ENCODE measurements at places on chromosomes 1 and 21.

- DNase-seq, result peak; percentile 77
Measured at GRCh38 chr1:219660666-219661463, 48.0 kb upstream of the ZC3H11B start.

GRCh38 chr21:42840411-42841155, 38.8 kb downstream of the WDR4 start:
- DNase-seq, result no peak

- no peak for DNase-seq
Measured at GRCh38 chr1:171179318-171180227, 5.5 kb upstream of the FMO2 start.

GRCh38 chr1:24427545-24427862, 11.9 kb downstream of the NIPAL3 start:
- no peak for DNase-seq

- DNase-seq, result peak; percentile 34
Measured at GRCh38 chr1:37133276-37134145, 99.2 kb upstream of the GRIK3 start.

DNA sequence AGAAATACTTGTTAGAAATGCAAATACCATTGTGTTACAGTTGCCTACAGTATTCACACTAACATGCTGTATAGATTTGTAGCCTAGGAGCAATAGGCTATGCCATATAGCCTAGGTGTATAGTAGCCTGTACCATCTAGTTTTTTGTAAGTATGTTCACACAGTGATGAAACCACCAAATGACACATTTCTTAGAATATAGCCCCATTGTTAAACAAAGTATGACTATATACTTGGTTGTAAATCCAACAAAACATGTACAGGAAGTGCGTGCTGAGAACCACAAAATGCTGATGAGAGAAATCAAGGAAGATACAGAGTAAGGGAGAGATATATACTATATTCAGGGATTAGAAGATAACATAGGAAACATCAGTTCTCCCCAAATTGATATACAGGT, 92.2 kb downstream of the POU2F1 start:
- DNase-seq, result no peak

- DNase-seq, result no peak
Measured at GRCh38 chr1:64748222-64748621, 3.3 kb downstream of the RAVER2 start.

DNA sequence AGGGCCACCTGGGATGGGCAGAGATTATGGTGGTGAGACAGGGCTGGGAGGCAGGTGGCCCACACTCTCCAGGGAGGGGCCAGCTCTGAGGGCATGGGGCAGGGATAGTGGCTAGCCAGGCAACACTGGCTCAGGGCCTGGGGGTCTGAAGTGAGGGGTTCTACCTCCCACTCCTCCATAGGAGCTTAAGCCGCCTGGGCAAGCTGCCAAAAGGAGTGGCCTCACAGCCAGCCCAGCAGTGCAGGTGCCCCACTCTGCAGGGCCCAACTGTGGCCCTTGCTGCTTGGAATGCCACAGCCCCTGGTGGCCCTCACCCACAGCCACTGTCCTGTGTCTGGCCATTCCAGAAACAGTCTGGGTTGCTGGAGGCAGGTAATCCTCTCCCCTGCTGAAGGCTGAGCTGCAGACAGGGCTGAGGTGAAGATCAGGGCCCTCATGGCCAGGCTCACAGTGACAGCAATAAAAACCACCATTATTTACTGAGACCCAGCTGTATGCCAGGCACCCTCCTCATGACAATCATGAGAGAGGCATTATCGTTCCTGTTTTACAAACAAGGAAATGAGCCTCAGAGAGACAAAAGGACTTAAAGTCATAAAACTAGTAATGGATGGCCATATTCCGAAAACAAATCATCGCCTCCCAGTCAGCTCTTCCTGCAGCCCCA, 31.0 kb downstream of the KIF21B start:
- no peak for DNase-seq

- no peak for DNase-seq
Measured at GRCh38 chr1:52469108-52469507, 64.7 kb downstream of the PRPF38A start.

GRCh38 chr1:180232521-180233043, 2.5 kb downstream of the LHX4 start:
- no peak for DNase-seq

DNA sequence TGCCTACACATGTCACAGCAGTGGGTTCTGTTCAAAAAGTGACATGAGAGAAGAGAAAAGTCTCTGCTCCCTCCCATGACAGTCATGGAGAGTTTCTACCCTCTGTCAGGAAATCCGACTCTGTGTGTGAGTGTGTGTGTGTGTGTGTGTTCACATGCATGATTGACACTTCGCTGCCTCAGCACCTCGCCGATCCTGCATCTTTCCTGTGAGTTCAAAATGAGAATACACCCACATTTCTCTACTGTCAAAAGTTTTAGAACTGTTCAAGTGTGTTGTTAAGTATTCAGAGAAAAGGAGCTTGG, 46.2 kb upstream of the COX20 start:
- no peak for DNase-seq

DNA sequence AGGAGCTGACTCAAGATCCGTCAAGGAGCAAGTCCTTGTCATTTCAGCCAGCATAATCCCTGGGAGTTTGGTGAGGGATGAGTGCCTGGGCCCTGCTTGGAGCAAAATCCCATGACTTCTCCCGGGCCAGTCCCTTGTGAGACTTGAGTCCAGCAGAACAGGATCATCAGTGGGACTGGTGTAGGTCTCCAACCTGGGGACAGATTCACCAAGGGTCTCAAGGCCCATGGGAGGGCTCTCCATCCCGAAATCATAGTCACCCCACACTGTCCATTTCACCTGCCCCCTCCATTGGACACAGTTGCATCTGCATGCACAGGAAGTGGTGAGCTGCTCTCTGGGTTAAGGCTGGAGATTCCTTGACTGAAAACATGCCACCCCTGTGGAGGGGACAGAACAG, 178.2 kb downstream of the FOXD2 start:
- no peak for DNase-seq

- DNase-seq, result no peak
Measured at GRCh38 chr1:31227891-31228568, 11.7 kb downstream of the NKAIN1 start.

- no peak for DNase-seq
Measured at GRCh38 chr1:29698033-29698432, 461.7 kb downstream of the PTPRU start.

- no peak for DNase-seq
Measured at GRCh38 chr1:172746091-172746949, 87.4 kb downstream of the FASLG start.

DNA sequence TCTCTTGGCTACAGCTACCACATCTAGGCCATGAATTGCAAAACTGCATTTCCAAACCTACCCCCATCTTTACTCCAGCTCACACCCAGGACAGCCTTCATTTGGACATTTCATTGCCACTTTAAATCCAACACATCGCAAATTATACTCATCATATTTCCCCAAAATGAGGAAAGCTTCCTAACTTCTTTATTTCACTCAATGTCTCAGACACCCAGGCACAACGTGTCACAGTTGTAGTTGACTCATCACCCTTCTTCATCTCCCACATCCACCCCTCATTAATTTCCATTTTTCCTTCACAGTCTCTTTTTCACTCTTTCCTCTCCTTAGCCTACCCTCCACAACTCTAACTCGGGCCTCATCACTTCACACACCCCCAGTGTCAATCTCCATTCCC, 6.7 kb downstream of the OTUD7B start:
- DNase-seq, result no peak

DNA sequence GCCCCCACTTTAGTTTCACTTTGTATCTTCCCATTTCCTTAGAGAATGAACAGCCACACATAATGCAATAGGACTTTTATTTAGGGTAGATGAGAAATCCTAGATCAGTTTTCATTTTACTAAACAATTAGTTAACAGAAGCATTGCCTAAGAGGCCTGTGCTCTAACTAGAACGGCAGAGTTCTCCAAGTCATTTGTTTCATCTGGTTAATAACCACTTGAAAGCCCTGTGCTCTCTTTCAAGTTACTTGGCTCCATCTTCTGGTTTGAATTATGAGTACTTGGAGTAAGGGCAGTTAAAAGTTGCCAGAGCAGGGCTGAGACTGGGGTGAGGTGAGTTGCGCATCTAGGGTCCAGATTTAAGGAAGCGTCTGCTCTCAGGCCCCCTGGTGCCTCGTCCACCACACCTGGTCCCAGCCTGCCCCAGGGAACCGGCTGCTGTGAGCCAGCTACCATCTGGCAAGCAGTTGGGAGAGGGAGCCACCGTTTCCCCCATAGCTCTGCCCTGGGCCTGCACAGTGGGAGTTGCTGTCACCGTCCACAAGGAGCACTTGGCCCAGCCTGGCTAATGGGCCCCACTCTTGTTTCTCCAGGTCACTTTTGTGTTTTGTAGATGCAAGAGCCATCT, 18.1 kb upstream of the SLC44A3 start:
- peak; percentile 25 for DNase-seq

GRCh38 chr1:233883671-233884070, 20.8 kb upstream of the SLC35F3 start:
- DNase-seq, result no peak

DNA sequence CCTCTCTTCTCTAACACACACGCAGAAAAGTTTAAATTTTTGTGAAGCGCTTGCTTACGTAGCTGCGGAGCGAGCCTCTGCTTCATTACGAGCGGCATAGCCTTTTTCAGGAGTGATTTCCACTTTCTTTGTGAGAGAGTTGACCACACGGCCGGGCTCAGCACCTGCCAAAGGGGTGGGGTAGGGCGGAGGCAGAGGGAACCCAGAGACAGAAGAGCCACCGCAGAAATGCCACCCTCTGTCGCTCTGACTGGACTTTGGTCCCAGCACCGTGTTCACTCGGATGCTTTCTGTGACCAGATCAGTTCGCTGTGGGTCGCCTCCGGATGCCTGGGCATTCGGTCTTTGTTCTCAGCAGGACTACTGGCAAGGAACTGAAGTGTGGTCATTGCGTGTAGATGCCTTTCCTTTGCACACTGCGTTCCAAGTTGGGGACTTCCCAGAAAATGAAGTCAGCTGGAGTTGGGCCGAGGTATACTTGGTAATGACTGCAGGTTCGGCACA, 883 bp downstream of the CHODL start:
- DNase-seq, result no peak

DNA sequence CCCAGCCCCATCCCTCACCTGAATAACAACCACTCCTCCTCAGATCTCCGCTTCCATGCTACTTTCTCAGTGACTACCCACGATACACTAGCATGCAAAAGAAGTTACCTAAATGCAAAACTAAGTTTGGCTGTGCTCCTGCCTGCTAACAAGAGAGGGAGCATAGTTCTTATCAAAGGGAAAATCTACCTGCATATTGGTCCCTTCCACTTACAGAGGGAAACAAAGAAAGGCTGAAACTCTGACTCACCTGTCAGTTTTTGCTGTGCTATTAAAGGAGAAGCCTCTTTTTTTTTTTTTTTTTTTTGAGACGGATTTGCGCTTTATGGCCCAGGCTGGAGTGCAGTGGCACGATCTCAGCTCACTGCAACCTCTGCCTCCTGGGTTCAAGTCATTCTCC, 43.8 kb upstream of the RAVER2 start:
- DNase-seq, result no peak

DNA sequence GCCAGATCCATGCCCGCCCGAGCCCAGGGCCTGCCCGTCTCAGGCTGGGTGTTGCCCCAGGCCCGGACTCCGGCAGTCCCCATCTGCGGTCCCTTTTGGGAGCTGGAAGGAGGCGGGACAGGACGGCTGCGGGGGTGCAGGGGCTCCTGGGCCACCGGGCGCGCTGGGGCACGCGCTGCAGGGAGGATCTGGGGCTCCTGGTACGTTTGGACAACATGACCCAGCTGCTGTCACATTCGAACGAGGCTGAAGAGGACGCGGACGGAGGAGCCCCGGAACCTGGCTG, 6.6 kb upstream of the CALML6 start:
- no peak for DNase-seq

DNA sequence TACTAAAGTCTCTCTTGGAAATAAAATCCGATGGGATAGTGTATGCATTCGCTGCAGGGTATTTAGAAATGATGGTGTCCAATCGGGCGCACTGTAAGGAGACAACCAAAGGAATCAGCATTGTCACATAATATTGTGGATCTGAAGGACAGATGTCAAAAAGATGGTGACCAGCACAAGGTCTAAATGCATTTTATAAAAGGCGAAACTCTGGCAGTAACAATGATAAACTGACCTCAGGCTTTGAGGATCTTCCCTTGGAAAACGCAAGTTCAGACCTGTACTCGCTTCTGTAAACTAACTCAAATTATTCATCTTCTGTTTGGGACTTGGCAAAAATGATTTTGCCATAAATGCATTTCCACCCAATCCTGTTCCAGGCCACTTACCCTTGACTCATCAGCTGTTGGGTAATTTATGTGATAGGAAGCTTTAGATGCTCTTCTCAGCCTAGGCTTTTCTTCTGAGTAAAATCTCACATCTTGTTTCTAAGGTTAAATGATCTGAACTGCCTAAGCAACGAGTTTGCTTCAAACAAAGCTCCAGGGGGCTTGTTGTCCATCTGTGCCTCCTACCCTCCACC, 33.8 kb downstream of the STPG1 start:
- no peak for DNase-seq

DNA sequence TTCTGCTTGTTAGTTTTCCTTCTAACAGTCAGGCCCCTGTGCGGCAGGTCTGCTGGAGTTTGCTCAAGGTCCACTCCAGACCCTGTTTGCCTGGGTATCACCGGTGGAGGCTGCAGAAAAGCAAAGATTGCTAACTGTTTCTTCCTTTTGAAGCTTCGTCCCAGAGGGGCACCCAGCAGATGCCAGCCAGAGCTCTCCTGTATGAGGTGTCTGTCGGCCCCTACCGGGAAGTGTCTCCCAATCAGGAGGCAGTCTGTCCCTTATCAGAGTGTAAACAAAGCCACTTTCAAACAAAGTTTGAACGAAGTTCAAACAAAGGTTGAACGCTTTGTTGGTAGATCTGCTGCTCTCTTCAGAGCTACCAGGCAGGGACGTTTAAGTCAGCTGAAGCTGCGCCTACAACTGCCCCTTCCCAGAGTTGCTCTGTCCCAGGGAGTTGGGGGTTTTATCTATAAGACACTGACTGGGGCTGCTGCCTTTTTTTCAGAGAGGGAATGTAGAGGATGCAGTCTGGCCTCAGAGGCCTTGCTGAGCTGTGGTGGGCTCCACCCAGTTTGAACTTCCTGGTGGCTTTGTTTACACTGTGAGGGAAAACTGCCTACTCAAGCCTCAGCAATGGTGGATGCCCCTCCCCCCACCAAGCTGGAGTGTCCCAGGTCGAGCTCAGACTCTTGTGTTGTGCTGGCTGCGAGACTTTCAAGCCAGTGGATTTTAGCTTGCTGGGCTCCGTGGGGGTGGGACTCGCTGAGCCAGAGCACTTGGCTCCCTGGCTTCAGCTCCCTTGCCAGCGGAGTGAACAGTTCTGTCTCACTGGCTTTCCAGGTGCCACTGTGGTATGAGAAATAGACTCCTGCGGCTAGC, 401.8 kb downstream of the SRGAP2C start:
- DNase-seq, result no peak

DNA sequence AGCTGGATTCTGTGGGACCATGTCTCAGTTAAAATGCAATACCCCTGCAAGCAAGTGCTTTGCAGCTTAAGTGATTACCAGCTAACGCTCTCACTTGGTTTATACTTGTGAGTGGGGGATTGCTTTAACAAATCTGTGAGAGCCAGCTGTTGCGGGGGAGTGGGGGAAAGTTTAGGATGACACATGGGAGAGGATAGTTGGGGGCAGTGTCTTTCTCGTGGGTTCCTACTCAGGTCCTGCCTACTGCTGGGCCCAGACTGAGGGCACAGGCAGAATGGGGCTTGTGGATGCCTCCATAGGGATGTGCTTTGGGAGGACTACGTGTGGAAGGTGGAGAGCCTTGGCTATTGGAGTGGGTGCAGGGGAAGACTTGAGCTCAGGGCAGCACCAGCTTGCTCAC, 60.1 kb downstream of the ELK4 start:
- DNase-seq, result no peak

- DNase-seq, result no peak
Measured at GRCh38 chr1:51264451-51264850, 28.4 kb downstream of the RNF11 start.
